ENCODE measurements at places on chromosomes 7 and 10. TPM values are rescaled to one million over a fixed set of nuclear protein-coding genes. Genes with fewer than 3 reads are reported as not detected.

Gene HOXA10
- 17.3 TPM for total RNA-seq

Gene ASIC3
- 0.44 TPM for total RNA-seq

Gene EBLN1
- total RNA-seq = not detected

Gene BCCIP
- 48.4 TPM for total RNA-seq

Gene CRYGN
- 1.3 TPM for total RNA-seq

Gene IFIT5
- 19.0 TPM for total RNA-seq

Gene DEPP1
- 437 TPM for total RNA-seq

Gene TMEM270
- total RNA-seq = not detected

Gene NPSR1
- total RNA-seq = not detected

Gene CDHR1
- not detected for total RNA-seq

Gene VGF
- total RNA-seq = not detected

Gene MKI67
- total RNA-seq = 0.57 TPM

Gene INMT
- 1.4 TPM for total RNA-seq

Gene GIMAP7
- total RNA-seq = 13.6 TPM

Gene CPEB3
- 4.8 TPM for total RNA-seq

Gene CLCN1
- not detected for total RNA-seq

Gene PPIF
- total RNA-seq = 23.8 TPM

Gene EGFR
- total RNA-seq = 84.0 TPM

Measured in subcutaneous adipose tissue (tissue), 4 donors.